Activated CD4-positive, alpha-beta T cell treated with anti-CD3 and anti-CD28 coated beads for 4 hours (primary cell): ENCODE measurements at places on chromosomes 5 and 9.

DNA sequence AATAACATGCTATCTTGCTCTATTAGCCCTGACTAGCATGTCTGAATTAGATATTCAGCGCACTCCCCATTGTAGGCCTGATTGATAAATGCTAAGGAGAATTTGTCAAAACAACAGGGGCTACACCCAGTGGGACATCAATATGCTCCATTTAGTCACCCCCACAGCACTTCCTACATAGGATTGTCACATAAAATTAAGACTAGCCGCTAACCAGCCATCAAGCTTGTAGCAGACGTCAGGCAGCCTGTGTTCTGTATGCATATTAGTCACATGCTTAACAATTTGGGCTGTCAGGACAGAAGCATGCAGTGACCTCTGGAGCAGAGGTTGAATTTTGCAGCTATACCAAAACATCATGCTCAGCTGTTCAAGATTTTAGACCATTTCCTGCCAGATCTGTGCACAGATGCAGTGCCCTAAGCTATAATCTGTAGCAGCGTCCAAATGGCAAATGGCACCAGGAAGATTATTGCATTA lies 197.4 kb upstream of the ISL1 start:
- no peak for DNase-seq

GRCh38 chr5:157650991-157651611 lies 1.1 kb downstream of the SOX30 start:
- DNase-seq = no peak

GRCh38 chr9:75002422-75003023 lies 25.6 kb downstream of the CARNMT1 start:
- DNase-seq = no peak

GRCh38 chr5:36703245-36703860 lies 96.9 kb downstream of the SLC1A3 start:
- DNase-seq = no peak

- DNase-seq = no peak
Observed at GRCh38 chr9:83598487-83598886, 24.5 kb upstream of the IDNK start.

GRCh38 chr5:80141681-80142080 lies 106.5 kb downstream of the THBS4 start:
- no peak for DNase-seq

GRCh38 chr9:14937216-14937615 lies 27.0 kb upstream of the FREM1 start:
- DNase-seq = no peak

DNA sequence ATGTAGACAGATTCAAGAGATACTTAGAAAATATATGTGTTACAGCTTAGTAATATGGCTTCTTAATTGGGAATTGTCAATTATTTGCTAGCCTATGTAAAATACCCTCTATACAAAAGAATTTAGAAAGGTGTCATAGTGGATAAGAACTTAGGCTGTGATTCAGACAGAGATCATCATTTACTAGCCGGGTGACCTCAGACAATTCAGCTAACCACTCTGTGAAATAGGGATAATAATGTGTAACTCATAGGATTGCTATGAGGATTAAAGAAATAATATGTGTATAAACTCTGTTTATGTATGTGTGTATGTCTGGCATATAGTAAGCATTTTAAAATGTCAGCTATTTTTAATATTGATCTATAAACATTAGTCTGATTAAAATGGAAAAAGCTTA lies 5.9 kb upstream of the LARS1 start:
- DNase-seq = no peak

DNA sequence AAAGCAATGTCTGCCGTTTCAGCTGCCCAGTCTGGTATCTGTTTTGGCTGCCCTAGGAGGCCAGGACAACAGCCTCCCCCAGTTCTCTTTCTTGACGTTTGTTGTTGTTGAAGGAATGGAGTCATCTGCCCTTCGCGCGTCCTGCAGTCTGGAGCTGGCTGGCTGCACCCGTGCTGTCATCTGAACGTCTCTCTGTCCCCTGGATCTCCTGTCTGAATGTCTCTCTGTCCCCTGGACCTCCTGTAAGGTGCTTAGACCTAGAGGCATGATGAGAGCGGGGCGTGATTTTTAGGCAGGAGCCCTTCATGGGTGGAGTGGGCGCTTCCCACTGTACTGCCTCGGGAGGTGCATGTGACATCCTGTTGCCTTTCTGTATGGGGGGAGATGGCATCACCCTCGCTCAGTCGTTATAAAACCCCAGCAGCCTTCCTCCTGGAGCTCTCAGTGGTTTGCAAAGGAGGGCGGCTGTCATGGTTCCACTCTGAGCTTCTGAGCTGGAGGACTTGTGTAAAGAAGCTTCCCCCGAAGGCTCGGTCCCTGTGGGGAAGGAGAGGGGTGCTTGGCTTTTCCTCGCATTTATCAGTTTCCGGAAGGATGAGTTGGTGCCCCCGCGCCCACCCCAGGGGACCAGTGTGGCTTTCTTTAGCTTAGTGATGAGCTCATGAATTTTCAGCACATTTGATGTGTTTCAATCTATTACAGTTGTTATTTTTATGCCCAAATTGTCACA lies 49.8 kb upstream of the OLFM1 start:
- DNase-seq = no peak

DNA sequence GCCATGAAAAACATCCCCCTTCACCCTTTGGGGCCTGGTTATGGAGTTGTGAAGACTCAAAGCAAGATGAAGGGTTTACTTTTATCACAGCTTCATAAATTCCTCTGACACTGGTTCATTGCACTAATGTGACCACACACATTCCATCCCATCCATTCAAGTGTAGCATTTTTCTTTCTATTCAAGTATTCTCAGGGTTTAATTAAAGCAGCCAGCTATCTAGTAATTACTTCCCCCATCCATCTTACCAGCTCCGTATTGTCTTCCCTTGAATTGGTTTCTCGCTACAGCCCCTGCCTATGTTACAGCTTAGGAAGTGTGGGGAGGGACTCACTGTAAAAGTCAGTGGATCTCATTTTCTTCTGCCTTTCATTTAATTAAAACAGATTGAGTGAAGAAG lies 387.0 kb upstream of the RFX3 start:
- DNase-seq = no peak

DNA sequence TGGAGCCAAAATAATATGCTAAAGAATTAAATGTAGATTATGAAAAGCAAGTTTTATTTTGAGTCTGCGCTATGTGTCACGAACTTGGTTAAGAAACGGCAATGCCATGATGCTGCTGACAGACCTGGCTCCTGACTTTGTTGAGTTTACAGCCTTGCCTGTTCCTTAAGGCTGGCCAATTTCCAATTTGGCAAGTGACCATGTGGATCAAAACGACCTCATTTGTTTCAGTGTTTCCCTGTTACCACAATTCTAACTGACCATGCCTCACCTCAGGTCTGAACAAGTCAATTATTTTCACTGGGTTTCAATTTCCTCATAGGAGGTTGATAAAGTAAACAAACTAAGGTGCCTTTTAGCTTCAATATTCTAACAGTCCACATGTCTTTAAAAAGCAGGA lies 461.4 kb downstream of the ZNF608 start:
- no peak for DNase-seq

DNA sequence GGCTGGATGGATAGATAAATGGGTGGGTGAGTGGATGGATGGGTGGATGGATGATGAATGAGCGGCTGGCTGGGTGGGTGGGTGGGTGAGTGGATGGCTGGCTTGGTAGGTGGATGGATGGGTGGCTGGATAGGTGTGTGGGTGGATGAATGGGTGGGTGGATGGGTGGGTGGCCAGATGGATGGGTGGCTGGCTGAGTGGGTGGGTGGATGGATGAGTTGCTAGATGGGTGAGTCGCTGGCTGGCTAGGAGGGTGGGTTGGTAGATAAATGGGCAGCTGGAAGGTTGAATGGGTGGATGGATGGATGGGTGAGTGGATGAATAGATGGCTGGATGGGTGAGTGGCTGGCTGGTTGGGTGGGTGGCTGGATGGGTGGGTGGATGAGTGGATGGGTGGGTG lies 27.9 kb upstream of the CEP72 start:
- no peak for DNase-seq

GRCh38 chr9:92807757-92808725 lies 43.4 kb upstream of the BICD2 start:
- peak; percentile 19 for DNase-seq

DNA sequence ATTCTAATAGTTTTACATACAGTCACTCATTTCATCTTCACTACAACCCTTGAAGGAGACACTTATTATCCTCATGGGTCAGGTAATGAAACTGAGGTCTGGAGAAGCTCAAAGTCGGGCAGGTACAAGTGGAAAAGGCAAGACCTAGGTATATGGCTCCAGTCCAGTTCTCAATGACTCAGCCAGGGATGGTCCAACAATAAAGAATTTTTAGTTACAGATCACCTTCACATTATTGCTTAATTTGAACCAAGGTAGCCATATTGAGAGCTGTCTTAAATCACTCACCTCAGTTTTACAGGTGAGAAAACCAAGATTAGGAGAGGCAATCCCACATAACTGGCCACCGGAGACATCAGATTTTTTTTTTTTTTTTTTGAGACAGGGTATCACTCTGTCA lies 55.4 kb downstream of the PTPN3 start:
- no peak for DNase-seq

DNA sequence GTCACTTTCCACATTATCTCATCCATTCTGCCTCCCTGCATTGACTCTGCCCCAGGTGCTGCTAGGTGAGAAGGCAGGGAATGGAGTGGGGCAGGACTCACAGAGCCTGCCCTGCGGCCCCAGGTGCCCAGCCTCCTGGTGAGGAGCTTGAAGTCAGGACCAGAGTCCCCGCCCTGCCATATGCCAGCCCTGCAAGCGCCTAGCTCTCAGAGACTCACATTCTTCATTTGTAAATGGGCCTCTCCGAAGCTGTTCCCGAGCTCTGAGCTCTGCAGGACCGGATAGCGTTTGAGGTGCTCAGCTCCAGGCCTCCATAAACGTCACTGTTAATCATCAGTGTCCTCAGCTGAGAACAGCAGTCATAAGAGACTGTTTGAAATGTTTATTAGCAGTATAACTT lies 75.1 kb upstream of the STXBP1 start:
- no peak for DNase-seq

DNA sequence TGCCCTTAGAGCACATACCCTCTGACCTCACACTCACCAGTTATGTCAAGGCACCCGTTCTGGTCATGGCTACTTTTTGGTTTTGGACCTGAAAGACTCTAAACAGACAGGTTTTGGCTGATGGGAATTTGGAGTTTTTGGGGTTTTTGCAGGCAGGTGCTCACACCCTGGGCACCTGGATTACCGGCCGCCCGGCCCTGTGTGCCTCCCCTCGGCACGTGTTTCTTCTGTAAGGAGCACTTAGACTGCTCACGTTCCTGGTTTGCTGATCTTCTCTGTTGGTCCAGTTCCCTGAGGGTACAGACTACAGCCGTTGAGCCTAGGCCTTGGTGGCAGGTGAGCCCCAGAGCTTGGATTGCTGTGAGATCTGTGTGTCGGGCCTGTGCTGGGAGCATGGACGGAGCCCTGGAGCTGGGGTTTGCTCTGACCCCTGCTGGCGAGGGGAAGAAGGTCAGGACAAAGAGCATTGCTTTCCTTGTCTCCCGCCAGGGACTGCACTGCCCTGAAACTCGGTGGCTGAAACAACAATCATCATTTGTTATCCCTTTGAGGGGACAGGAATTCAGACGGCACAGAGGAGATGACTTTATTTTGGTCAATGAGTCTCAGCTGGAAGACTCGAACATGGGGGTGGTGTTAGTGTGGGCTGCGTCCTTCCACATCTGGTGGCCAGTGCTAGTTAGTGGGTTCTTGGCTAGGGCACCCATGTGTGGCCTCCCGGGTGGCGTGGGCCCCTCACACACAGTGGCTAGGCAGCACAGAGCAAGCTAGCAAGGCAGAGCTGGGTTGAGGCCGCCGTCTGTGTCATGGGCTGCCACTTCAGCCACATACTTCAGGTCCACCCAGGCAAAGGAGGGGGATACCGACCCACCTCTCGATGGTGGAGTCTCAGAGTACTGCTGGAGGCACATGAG lies 76.4 kb downstream of the EHMT1 start:
- DNase-seq = peak; percentile 14

DNA sequence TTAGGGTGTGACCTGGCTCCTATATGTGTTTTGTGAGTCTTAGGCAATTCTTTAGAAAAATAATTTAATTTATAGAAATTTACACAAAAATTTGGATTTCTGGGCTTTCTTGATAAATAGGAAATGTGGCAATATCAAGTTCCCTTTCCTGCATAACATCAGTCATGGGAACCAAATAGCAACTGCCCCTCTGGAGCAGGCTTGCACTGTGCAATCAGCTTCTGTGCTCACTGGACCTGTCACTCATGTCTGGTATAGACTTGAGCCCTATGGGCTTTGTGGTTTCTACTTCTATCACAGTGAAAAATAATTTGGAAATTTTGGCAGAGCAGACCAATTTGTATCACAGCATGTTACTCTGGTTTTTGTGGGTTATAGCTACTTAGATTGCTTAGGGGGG lies 131.7 kb downstream of the ADGRV1 start:
- no peak for DNase-seq

DNA sequence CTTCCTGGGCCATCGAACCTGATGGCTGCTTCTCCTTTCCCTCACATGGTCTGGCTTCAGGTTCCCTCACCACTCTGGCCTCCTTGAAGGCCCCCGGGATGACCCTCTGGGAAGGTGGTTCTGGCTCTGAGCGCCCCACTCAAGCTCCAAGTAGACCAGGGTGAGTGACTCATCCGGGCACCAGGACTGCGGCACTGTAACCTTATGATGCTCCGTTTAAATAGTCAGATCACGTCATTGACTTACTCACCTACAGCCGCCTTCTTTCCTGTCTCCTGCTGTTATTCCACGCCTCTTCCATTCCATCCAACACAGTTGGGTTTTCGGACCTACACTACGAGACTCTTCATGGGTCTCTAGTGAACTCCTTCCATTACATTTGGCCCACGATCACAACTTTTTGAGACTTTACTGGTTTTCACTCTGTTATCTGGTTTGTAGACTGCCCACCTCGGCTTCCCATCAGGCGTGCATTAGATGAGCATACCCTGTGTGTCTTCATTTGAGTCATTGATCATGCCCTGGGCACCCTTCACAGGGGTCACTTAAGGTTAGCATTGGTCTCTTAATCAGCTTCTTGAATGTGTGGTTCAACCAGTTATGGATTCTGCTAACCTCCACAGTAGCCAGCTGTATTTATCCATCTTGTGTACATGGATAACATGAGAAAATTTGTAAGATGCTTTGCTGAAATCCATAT lies 138.8 kb upstream of the LMX1B start:
- no peak for DNase-seq

GRCh38 chr5:68217528-68217927 lies 2.0 kb downstream of the PIK3R1 start:
- DNase-seq = no peak

GRCh38 chr9:134787601-134788531 lies 92.7 kb upstream of the FCN2 start:
- no peak for DNase-seq

DNA sequence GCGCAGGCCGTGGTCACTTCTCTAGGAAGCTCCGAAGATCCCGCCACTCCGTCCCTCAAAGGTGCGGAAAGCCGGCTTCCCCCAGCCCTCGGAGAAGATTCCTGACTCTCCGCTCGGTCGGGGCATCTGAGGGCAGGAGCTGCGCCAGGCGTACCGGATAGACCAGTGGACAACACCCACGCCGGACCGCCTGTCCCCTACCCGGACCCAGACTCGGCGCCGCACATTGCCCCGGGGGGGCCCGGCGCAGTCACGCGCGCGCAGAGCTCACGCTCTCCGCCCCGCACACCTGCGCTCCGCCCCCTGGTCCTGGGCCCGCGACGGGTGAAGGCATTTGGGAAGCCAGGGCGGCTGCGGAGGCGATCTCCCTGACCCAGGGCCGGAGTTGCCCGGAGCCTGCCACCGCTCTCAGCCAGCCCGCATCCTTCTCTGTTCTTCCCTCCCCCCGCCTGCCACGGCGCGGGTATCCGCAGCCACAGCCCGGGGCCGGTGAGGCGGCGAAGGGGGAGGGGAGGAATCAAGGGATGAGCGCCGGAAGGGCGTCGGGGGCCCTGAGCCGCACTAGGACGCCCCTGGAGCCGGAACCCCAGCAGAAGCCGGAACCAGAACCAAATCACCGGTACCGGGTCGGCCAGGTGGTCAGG lies 448 bp downstream of the RELL2 start:
- peak; percentile 55 for DNase-seq
